ENCODE measurements at places on chromosomes 3 and 15.

GRCh38 chr3:139358841-139359562 lies 15.2 kb downstream of the MRPS22 start:
- DNase-seq, result no peak

GRCh38 chr3:5388091-5388490 lies 200.6 kb downstream of the EDEM1 start:
- no peak for DNase-seq

- no peak for DNase-seq
Observed at GRCh38 chr3:118536764-118537163, 497.9 kb downstream of the IGSF11 start.

GRCh38 chr15:72034351-72034750 lies 83.6 kb downstream of the MYO9A start:
- DNase-seq, result no peak

DNA sequence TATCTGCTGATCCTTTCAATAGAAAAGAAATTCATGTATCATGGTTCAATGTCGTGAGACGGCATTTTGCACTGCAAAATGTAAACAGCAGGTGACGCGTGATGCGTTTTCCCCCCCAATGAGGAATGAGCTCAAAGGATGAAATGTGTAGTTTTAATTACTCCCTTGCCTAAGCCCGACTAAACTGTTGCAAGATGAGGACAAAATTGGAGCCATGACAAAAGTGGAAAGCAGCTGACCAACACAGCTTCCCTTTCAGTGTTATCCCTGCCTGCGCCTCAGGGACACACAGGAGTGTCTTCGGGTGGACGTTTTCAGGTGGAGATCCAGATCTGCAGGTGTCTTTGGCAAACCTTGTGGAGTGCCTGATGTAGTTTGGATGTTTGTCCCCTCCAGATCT lies 92.0 kb downstream of the GABRG3 start:
- DNase-seq, result no peak

DNA sequence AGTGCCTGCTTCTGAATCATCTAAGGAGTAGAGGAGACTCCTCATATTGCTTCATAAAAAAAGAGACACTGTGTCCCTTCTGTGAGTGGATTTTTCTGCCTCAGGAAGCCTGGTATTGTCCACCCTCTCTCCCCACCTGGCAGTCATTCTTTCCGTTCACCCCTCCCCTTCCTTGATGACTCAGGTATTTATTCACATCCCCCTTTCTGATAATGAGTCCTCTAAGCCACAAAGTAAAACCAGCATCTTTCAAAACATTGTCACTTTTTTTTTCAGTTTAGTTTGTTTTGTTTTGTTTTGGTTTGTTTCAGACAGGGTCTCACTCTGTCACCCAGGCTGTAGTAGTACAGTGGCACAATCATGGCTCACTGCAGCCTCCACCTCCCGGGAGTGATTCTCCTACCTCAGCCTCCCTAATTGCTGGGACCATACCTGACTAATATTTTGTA lies 65.2 kb upstream of the UBE2E1 start:
- no peak for DNase-seq

DNA sequence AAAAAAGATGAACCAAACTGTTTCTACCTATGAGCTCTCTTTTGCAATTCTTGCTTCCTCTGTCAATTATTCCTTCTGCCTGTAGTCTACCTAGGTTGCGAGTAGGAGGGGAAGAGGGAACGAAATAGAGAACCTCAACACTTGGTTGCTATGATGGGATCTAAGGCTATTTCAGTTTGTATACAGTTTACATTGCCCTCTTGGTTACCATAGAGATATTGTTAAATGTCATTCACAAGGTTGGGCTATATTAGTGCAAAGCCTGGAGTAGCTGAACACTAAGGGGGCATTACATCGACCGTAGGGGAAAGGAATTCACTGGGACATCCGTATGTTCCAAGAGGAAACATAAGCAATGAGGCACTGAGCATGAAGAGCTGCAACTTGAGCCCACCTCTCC lies 276.9 kb downstream of the GBE1 start:
- DNase-seq, result no peak

DNA sequence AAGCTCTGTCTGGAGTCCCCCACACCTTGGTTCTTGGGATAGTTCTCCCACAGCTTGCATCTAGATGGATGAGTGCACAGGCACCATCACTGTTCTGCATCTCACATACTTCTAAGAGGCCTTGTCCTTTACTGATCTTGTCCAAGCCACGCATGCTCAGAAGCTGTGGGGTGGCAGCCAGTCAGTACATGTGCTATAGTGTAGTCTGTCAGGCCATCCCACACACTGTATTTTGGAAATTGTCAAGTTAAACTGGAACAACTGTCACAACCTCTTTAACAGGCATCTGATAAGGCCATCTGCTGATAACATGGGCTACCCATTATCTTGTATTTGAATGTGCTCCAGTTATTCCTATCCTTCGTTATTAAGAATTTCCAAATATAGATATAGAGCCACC lies 296.5 kb upstream of the AZI2 start:
- no peak for DNase-seq

- no peak for DNase-seq
Observed at GRCh38 chr3:32568953-32569352, 1.7 kb downstream of the DYNC1LI1 start.

- no peak for DNase-seq
Observed at GRCh38 chr3:45526441-45526840, 68.1 kb upstream of the LIMD1 start.

GRCh38 chr3:58005669-58006068 lies 2.6 kb upstream of the FLNB start:
- no peak for DNase-seq

DNA sequence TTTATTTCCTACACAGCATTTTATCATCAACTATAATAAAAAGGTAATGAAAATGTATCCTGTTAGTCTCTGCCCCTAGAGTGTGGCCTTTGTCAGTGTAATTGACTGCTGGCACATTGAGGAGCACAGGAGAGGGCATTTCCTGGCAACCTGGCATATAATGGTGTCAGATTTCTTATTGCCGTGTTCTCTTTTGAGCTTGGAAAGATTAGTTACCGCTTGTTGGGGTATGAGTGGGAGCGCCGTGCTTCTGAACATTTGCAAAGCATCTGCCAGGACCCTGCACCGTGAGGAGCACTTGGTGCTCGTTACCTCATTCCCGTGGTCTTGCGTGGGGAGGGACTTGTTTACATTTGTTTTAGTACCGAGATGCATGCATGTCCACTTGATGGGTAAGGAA lies 124.4 kb downstream of the PTPRG start:
- no peak for DNase-seq

- no peak for DNase-seq
Observed at GRCh38 chr3:157059181-157059580, 100.8 kb downstream of the CCNL1 start.

DNA sequence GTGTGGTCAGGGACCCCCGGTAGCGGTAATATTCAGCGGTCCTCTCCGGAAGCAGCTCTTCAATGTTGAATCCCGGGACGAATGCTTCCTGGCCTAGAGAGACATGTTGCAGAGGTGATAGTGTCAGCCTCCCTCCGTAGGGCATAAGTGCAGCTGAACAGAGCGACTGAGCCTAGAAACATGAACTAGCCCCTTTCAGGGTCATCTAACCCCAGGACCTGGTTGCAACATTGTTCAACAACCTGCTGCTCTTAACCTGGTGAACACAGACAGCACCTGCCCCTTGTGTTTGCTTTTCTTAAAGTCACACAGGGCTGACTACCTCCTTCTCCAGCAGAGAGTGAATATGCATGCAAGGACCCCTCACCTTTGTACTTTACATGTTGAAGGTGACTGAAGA lies 41.3 kb downstream of the CA12 start:
- no peak for DNase-seq

DNA sequence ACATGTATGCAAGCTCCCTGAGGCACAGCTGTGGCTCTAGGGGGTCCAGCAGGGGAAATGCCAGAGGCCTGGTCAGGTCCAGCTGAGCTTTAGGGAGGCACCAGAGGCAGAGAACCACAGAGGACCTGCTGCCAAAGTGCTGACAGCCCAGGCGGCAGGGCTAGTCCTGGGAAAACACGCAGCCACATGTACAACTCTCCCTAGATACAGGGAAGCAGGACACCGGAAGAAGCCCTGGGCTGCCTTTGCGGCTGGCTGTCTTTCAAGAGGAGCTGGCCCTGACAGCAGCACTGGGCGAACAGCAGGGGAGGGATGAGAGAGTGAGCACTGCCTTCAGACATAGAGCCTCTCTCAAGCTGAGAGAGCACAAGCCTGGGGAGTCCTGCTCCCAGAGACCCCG lies 40.7 kb downstream of the RFT1 start:
- no peak for DNase-seq
